Smooth muscle cell of bladder (primary cell): ENCODE measurements at places on chromosomes 4 and X. TPM values are rescaled to one million over a fixed set of nuclear protein-coding genes. Genes with fewer than 3 reads are reported as not detected.

Gene RASSF6
- under 0.01 TPM in 2 replicates for total RNA-seq

Gene NAP1L3
- 1.6 and 2.9 TPM in 2 replicates for total RNA-seq

Gene FRAS1
- total RNA-seq, result 3.3 and 5.0 TPM in 2 replicates

Gene ODAM
- not detected in 2 replicates for total RNA-seq

Gene TLR10
- total RNA-seq, result not detected in 2 replicates

Gene FAM133A
- under 0.01 TPM in 2 replicates for total RNA-seq

Gene WWC2
- total RNA-seq, result 26.3 and 31.2 TPM in 2 replicates
